ENCODE measurements at places on chromosomes 1 and 21.

GRCh38 chr1:36420409-36420808, 22.7 kb upstream of the LSM10 start:
- no peak for DNase-seq

GRCh38 chr21:31913182-31913608, 40.4 kb downstream of the HUNK start:
- DNase-seq, result no peak

GRCh38 chr1:27218736-27219135, 15.7 kb upstream of the WDTC1 start:
- DNase-seq, result no peak

GRCh38 chr1:222240536-222241181, 307.2 kb downstream of the HHIPL2 start:
- DNase-seq, result no peak

- no peak for DNase-seq
These were observed 672.8 kb downstream of the PTPRC start for GRCh38 chr1:199311478-199312262.

GRCh38 chr1:180815188-180815587, 97.5 kb upstream of the KIAA1614 start:
- DNase-seq, result no peak

GRCh38 chr1:18723206-18723605, 92.6 kb downstream of the PAX7 start:
- no peak for DNase-seq

- no peak for DNase-seq
These were observed 838 bp upstream of the GRIK3 start for GRCh38 chr1:37035014-37035691.
